ENCODE measurements at places on chromosomes 1 and 21. TPM values are rescaled to one million over a fixed set of nuclear protein-coding genes. Genes with fewer than 3 reads are reported as not detected.

The CAMSAP2 gene
- 0.65 TPM for total RNA-seq

DNA sequence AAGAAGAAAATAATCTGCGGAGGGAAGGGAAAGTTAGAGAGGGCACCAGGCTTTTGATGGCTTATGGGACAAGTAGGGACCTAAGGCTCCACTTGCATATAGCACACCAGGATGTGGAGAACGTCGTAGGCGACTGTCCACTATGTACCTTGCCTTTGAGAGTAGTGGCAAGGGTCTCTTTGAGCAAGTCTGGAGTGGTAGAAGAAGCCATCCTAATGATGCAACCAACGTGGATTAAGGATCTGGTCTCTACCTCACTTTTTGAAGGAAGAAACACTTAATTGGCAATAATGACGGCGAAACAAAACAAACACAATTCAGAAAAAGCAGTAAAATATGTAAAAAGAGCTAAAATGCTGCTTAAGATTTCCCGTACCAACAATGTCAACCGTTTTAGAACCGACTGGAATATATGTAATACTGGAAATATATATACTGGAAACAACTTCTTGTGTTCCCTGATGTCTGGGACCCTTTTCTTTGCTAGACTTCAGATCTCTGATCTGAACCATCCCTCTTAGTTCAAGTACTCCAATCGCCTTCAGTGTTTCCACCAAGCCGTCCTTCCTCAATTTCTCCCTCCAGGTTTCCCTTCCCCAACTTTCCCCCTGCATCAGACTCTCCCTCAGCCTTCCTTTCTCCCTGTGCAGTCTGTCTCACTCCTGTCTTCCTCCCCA, 821 bp upstream of the KHDRBS1 start:
- DNase-seq = no peak

DNA sequence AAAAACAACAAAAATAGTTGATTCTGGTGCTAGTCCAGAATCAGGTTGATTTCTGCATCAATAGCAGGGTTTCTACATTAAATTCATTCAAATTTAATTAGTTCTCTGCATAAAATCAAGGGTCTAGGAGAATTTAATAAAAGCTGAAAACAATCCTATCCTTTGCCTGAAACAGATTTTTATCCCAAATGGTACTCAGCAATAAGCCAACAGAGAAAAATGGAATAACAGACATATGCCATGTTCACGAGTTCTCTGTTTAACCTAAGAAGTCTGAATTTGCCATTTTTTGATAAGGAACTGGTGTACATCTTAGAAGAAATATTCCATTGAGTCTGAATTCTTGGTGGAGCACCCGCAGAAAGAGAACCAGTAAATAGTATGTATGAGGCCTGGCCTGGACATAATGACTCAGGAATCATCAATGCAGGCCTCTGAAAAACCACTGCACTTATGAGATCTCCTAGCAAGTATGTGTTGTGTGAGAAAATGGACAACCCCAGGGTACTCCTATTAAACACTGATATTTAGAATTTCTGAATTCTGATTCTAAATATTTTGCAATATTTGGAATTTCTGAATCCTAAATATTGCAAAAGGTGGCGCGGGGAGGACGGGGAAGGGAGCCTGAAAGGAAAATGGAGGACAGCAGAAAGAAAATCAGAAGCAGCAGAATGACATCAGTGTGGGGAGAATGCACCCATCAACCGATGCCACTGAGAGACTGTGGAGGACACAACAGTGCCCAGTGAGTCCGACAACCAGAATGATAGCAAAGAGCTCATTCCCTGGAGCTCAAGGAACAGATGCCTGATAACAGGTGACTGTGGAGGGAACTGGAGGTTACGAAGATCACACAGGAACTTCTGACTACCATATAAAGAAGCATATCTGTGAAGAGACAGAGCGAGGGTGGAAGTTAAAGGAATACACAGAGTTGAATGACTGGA, 97.6 kb downstream of the APP start:
- DNase-seq = no peak

The C1orf74 gene
- 2.1 TPM for total RNA-seq

DNA sequence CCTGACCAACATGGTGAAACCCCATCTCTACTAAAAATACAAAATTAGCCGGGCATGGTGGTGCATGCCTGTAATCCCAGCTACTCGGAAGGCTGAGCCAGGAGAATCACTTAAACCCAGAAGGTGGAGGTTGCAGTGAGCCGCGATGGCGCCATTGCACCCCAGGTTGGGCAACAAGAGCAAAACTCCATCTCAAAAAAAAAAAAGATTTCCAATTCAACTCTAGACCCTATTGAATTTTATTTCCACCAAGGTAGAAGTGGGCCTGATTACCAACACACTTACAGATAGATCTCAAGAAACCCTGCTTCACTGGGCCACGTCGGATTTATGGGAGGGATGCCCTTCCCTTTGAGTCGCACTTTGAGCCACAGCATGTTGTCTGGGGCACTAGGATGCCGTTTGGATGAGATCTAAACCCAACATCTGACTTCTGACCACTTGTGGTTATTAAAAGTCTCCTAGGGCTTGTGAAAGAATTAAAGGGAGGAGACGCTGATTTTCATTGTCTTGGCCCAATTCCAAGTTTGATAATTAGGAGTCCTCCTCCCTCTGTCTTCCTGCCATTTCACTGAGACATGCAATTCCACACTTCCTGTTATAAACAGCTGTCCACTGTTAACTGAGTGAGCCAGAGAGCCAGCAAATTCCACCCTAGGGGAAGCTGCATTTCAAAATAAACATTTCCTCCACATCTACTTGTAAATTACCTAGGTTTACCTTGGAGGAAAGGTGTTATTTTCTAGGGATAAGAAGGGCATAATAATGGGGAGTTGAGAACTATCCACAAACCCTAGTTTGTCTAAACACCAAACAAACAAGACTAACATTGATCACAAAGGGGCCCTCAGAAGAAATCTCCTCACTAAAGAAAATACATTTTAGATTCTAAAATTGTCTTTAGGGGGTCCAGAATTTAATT, 5.2 kb upstream of the RERE start:
- no peak for DNase-seq
